AG04450 (cell line): ENCODE measurements at places on chromosomes 11 and 22. TPM values are rescaled to one million over a fixed set of nuclear protein-coding genes. Genes with fewer than 3 reads are reported as not detected.

DNA sequence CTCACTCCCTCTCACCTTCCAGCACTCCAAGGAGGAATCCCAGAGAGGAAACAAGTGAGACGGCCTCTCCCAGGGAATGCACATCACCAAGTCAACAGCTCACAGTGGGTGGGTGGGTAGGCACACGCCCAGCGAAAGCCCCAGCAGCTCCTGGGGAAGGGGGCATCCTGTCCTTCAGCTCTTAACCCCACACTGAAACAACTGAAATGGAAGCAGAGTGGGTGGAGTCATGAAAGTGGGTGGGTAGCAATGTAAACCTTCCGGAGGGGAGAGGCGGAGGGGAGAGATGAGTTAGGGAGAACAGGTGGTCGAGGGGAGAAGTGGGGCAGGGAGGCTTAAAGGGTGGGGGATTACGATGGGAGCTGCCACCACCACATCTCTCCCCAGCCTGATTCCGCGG lies 5.4 kb downstream of the MCHR1 start:
- DNase-seq: no peak

GRCh38 chr11:115924744-115925567 lies 420.7 kb upstream of the CADM1 start:
- peak; percentile 67 for DNase-seq

Gene SYT8
- not detected in 2 replicates for polyA plus RNA-seq

GRCh38 chr11:117843666-117844484 lies 19.3 kb upstream of the FXYD2 start:
- DNase-seq: peak; percentile 20

DNA sequence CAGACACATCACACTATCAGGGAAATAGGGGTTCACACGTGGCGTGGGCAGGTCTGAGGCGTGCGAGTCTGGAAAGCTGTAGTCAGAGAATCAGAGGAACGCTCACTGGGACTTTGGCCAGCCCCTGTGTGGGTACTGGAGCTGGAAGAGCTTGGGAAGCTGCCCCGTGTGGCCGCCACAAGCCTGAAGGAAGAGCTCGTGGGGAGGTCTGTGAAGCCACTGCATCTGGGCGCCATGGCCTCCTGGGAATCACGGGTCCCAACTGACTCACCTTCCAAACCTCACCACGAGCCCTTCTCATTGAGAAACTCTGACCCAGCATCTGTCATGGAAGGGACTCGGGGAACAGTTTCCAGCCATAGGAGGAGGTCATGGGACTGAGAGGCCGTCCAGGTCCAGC lies 5.9 kb upstream of the MRGPRF start:
- DNase-seq: no peak

DNA sequence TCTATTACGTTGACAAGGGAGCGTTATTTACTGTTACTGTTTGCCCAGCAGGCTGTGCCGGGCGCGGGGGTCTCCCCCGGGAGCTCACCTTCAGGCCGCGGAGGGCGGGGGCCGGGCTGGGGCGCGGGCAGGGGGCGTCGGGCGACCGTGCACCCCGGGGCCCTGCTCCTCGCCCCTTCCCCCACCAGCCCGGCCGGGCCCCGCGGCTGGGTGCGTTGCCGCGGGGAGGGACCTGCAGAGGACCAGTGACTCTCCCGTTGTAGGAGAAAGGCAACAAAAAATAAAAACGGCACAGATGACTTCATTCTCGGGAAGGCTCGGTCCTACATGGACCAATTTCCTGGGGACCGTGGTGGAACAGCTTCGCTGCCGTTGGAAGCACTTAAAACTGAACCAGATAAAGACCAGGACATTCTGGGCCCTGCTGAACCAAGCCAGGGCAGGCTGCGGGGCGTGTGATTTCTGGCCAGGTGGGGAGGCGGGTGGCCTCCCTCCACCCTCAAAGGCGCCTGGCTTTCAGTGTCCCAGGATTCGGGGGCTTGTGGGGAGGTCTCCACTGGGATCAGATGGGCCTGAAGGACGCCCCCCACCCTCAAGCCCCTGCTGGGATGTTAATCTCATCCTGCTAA lies 57.4 kb downstream of the IGLL1 start:
- no peak for DNase-seq

DNA sequence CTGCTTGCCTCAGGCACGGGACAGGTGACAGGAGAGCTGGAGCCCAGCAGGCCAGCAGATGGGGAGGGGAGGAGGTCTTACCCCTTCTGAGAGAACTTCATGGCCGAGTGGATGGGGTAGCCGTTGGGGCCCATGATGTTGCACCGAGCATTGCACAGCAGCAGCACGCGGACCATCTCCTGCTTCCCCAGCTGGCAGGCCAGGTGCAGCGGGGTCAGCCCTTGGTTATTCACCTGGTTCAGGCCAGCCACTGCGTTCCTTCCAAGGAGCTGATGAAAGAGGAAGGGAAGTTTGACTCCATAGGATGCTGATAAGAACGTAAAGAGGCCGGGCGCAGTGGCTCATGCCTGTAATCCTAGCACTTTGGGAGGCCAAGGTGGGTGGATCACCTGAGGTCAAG lies 29.4 kb upstream of the BAIAP2L2 start:
- no peak for DNase-seq

GRCh38 chr11:94794287-94795168 lies 26.4 kb downstream of the AMOTL1 start:
- DNase-seq: peak; percentile 89

DNA sequence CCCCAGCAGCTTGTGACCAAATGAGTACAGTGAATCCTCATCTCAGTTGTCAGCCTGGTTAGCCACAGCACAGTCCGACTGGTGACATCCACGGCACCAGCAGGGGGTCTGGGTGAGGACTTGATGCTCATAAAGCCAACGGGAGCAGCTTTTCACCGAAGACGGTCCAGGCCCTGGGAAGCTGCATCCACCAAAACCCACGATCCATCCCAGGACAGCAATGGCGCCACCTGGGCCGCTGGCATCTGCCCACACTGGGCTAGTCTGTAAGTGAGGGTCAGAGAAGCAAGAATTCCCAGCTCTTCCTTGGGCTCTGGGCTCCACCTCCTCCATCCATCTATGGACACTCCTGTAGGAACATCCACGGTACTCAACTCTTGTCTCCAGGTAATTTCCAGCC lies 25.1 kb upstream of the FXYD6 start:
- no peak for DNase-seq

DNA sequence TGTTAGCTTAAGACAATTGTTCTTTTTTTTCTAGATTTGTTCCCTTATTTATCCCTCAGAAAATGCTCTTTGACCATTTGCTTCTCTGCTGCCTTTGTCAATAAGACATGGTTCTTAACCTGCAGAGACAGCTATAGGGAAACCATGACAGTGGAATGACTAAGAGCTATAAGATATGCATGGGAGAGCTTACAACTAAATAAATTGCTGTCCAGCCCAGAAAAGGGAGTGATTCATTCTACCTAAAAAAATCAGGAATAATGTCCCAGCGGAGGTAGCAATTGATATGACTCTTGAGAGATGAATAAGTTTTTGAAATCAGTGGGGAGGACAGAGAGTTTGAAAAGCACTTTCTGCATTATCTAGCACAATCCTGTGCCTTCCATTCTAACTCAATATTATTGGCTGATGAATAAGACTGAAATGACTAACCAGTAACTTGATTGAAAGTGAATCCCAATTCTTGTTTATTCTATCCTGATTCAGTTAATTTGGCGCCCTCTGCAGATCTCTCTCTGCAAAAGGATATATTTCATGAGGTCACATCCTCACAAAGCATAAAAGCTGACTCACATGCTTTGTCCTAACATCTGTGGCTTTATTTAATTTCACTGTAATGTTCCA lies 680.5 kb upstream of the API5 start:
- no peak for DNase-seq

Gene TRIM49C
- not detected in 2 replicates for polyA plus RNA-seq

DNA sequence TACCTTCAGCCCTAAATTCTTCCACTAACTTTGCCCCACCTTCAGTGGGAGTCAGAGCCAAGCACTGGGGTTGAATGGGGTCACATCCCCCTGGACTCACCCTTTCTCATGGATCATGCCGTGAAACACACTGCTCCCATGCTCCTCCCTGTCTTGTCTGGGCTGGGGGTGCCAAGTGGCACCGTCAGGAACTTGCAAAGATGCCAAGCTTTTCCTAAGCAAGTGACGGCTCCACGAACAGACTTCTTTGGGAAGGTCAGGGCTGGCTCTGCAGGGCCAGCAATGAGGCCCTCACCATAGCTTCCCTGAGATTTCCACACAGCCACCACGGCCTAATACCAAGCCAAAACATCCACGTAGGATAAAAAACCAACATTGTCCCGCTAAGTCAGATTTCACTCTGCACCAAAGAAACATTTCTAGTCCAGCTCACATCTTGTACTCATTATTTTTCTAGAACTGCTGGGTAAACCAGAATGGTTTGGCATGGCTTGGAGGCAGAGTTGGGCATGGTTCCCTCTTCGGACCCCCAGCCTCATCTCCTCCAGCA lies 76.5 kb downstream of the NAT10 start:
- DNase-seq: no peak

DNA sequence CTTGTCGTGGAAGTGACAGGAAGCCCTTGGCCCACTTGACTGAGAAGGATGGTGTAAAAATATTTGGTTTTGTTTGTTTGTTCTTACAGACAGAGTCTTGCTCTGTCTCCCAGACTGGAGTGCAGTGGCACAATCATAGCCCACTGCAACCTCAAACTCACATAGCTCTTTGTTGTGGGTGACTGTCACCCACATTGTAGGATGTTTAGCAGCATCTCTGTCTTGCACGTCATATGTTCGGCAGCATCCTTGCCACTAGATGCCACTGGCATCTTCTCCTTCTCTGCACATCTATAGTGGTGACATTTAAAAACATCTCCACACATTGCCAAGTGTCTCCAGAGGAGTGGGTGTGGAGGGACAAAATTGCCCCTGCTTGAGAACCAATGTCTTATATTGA lies 56.8 kb downstream of the PRR5L start:
- DNase-seq: no peak

Gene IZUMO1R
- 0.12 TPM in 1 of 2 replicates, not detected in the other for polyA plus RNA-seq

Gene NCAPH2
- 10.4 and 13.2 TPM in 2 replicates for polyA plus RNA-seq

GRCh38 chr11:57338142-57338541 lies at the start of gene P2RX3:
P2RX3 (plus strand) TSS chr11:57338352; CDS start chr11:57338551, 199 bp downstream.
- no peak for DNase-seq

DNA sequence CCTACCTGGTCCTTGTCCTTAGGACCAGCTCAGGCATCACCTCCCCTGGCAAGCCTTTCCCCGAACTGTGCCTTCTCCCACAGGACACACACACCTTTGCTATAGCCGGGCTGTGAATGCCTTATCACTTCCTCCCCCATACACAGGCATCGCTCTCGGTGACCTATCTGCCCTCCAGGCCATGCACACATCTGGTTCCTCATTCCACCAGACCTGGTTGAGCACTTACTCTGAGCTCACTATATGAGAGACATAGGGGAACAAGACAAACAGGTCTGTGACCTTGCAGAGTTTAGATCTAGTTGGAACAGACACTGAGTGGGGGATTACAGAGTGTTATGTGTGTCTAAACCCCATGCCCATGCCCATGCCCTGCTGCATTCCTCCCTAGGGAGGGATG lies 3.1 kb upstream of the BCR start:
- DNase-seq: no peak

GRCh38 chr11:4466131-4466870 lies 16.1 kb upstream of the OR52K1 start:
- no peak for DNase-seq
